ENCODE measurements at places on chromosomes 7 and 10.

DNA sequence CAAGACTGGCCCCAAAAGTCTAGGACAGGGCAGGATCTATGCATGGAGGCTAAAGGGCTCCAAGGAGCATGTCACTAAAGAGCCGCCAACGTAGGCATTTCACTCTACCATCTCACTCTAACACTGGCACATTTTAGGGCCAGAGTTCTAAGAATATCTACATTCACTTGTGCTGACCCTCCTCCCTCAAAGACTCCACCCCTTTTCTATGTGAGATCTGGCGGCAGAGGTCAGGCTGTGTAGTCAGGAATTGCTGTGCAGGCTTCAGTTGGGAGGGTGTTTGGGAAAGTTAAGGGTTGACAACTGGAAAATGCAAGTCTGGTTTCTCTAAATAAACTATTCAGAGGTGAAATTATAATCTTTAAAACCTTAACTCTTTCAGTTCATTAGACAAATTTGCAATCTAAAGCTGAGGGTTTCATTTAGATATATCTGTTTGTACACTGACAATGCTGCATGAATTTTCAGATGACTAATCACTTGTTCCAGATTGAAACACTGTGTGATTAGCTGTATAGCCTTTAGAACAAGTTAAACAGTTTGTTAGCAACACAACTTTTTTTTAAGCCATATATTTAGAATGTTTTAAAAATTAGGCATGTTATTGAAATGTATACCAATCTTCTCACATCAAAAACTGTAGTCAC, 18.2 kb downstream of the LMOD2 start:
- no peak for DNase-seq

- no peak for DNase-seq
These were observed 183.5 kb upstream of the PHYHIPL start for GRCh38 chr10:58992830-58993460.

GRCh38 chr10:116728526-116729096, 13.8 kb downstream of the HSPA12A start:
- no peak for DNase-seq

DNA sequence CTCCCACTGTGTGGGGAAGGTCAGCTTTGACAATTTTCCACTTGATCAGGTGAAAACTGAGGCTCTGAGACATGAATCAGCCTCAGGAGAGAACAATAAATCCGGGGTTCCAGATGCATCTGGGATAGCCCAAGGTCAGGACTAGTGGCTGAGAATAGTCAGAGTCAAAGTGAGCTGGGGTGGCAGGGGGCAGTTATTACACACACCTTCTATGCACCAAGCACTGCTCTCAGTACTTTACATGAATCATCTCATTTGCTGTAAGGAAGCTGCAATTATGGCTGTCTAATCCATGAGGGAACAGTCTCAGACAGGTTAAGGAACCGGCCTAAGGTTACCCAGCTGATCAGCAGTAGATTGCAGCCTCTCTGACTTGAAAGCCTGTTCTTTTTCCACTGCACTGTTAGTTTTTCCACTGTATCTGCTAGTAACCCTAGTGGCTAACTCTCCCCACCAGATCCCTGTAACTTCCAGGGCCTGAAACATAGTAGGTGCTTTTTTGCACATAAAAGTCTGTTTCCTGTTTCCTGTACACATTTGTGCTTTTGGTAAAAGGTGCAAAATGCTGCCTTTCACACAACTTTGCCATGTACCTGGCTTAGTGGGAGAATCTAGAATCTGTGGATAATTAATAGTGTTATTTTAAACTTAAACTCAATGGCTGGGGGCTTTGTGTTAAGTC, 125.9 kb downstream of the EMX2 start:
- no peak for DNase-seq

DNA sequence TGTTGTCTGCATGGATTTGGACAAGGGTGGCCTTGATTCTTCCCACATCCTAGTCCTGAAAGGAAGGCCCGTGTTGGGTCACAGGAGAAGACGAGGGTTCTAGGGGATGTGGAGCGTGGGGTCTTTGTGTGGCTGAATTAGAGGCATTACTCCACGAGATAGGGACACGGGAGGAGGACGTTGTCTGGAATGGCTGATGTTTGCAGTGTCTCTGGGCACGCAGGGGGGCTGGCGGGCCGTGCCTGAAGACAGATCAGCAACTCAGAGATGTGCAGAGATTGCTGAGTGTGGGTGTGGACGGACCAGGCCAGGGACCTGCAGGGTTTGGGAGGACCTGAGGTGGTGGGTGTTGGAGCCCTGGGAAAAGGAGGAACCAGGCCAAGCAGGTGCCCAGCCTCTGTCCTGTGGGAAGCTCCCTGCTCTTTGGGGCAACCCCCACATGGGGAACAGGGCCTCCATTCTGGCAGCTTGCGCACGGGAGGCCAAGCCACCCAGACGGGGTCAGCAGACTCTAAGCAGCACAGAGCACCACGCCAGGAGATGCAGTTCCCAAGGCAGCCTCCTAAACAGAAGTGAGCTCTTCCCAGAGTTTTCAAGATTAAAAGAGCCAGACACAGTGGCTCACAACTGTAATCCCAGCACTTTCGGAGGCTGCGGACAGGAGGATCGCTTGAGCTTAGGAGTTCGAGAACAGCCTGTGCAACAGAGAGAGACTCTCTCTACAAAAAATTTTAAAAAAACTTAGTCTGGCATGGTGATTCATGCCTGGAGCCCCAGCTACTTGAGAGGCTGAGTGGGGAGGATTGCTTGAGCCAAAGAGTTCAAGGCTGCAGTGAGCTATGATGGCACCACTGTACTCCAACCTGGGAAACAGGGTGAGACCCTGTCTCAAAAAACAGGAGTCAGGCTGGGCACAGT, 71.0 kb upstream of the GTF2I start:
- no peak for DNase-seq

DNA sequence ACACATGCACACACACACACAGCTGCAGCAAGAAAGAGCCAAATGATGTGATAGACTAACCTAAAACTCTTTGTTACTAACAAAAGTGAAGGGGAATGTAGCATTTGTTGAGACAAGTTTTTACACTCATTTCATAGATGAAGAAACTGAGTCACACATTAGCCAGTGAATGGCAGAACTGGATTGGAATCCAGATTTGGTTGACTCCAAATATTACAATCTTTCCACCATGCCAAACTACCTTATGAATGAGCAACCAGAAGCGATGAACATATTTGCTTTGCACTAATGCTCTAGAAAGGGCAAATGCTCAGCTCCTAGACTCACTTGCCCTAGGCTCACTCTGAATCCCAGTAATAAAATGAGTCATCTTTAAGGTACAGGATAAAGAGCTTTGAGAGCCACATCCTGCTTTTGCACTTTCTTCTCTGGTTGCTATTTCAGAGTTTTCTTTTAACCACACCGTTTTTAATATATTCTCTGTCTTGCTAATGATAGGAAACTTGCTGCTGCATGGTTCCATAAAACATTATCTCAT, 111.9 kb downstream of the GPAM start:
- no peak for DNase-seq

GRCh38 chr10:72295330-72295910, 21.7 kb downstream of the DDIT4 start:
- no peak for DNase-seq

DNA sequence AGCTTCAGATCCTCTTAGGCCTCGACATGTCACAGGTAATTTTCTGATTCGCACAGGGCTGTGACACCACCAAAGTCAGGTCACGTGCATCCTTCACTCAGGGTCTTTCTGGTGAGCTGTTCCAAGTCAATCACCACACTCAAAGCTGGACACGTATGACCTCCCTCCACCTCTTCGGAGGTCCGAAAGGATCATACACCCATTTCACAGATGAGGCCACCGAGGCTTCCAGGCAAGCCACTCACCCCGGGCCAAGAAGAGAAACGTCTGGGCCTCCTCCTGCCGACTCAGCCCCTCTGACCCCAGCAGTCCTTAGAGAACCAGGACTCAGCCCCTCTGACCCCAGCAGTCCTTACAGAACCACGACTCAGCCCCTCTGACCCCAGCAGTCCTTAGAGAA, 74.6 kb downstream of the FOXL3 start:
- no peak for DNase-seq

DNA sequence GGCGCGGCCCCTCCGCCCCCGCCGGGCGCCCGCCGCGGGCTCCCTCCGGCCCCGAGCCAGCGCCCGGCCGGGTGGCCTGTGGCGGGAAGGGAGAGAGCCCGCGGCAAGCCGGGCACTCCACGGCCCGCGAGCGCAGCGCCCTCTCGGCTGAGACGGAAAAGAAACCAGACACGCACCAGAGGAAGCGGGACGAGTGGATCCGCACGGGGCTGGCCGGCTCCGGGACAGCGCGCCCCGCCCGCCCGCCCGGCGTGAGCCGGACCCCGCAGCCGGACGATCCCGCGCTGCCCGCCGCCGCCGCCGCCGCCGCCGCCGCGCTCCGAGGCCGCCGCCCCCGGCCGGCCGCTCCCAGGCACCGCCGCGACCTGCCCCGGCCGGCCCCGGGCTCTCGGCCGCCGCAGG, 300 bp downstream of the ARHGAP21 start:
- peak; percentile 42 for DNase-seq

DNA sequence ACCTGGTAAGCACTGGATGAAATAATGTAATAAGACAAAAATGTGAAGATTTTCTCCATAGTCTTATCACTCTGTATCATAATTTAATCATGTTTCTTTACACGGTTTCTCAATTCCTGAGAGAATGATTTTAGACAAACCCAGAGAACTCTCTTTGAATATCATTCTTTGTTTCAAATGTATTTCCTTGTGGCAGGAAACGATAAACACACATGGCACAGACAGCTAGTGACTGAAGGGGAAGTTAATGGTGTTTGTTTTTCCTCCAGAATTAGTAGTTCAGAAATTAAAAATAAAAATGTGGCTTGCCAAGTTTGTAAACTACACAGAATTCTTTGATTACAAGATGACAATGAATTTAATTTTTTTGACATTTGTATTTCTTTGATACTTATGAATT, 163.7 kb upstream of the PRPS1L1 start:
- no peak for DNase-seq

GRCh38 chr7:1424041-1424440, 35.2 kb downstream of the MICALL2 start:
- DNase-seq, result no peak

- DNase-seq, result no peak
These were observed 117.2 kb downstream of the ANLN start for GRCh38 chr7:36506820-36507219.

DNA sequence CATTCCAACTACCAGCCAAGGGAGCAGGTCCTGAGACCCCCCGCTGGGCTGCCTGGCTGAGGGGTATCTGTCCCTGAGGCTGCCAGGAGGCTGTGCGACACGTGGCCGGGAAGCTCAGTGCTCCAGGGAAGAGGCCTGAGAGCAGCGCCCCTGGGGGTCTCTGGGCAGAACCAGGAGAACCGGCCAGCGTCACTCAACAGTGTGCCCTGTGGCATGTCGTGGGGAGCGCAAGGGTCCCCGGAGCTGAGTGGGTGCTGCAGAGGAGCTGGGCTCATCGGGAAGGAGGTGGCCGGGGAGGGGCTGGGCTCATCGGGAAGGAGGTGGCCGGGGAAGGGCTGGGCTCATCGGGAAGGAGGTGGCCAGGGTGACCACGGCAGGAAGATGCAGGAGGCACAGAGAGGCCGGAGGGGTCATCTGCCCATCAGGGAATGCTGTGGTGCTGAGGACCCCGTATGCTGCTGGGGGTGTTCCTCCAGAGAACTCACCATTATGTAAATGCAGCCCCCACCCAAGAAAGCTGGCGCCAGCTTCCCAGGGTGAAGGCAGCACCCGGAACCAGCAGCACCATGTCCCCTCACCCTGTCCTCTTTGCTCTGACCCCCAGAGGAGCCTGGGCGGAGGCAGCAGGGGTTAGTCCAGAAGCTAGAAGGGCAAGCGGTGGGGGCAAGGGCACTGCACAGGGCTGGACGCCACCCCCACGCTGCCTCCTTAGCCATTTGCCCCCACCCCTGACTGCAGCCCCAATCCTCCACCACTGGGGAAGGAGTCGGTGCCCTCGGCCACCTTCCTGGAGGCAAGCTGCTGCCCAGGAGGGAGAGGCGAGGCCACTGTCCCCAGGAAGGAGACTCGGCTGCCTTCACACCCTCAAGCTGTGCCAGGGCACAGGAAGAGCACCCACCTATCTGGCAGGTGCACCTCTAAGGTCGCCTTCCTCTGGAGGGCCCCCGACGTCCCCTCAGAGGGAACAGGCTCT, 33.3 kb downstream of the CALML3 start:
- DNase-seq, result no peak

DNA sequence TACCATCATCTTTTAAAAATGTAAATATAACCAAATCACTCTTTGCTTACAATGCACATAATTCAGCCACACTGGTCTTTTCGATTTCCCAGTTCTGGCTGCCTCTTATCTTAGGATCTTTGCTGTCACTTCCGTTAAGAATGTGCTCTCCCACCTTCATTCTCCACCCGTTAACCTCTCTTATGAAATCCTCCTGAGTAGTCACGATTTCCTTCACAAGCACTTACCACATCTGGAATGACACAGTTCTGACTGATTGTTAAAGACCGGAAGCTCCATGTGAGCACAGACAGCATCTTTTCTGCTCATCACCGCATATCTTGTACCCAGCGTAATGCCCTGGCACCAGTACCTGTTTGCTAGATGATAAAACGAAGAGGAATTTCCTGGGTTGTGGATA, 84.3 kb downstream of the CUL2 start:
- no peak for DNase-seq

DNA sequence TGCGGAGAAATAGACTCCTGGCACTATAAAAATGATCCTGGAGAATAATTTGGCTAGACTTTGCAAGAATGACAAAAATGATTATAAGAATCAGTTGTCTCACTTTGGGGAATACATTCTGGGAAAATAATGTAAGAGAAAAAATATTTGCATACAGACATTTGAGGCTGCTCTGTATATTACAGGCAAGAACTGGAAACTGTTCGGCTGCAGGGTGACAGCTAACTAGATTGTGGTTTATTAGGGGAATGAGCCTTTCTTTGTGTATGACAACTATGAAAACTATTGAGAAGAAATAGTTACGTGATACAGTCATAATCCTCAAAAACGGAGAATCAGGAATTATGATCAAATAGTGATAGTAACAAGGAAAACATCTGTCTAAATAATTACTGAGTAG, 8.6 kb downstream of the TRIM56 start:
- DNase-seq, result no peak

- no peak for DNase-seq
These were observed 87.3 kb downstream of the PPP1R3A start for GRCh38 chr7:113831556-113831955.

GRCh38 chr10:8811201-8811600, 756.7 kb downstream of the GATA3 start:
- DNase-seq, result no peak

DNA sequence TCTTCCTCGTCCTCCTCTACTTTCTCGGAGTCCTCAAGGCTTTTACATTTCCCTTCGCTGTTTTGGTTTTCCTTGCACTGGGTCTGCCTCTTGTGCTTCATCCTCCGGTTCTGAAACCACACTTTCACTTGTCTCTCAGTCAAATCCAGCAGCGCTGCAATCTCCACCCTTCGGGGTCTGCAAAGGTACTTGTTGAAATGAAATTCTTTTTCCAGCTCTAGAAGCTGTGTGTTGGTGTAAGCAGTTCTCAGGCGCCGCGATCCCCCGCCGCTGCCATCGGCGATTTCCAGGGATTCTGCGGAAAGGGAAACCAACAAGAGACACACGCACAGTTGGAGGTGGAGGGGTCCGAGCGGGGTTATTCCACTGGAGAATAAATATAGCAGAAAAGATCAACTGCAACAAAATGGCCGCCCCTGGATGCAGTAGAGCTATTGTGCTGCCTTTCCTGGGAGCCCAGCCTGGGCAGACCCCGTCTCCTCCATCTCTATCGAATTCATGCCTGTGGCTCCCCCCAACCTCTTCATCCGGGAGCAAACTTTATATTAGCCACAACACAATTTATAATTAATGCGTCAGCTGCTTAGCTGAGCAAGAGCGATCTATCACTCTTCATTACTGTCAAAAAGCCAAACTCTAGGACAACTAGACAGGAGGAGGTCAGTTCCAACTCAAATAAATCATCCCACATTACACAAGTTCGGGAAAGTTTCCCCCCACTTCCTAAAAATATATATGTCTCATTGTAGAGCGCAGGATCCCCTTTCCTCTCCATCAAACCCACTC, 1.1 kb downstream of the HOXA2 start:
- DNase-seq, result no peak
